ENCODE measurements at places on chromosomes 5 and 9.

DNA sequence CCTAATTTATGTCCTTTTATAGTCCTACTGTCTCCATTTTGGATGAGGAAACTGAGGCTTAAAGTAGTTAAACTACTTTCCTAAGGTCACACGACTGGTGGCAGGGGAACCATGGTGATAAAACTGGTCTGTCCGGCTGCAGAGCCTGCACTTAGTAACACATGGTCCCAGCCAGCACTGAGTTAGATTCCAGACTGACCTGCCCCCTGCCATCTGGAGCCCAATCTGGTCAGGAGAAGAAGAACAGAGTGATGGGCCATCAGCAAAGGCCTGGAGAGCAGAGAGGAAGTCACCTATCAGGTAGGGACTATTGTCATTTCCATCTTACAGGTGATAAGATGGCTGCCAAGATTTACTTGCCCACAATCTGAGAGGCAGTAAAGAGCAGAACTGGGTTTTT, 86.6 kb upstream of the SLC25A48 start:
- no peak for DNase-seq

- no peak for DNase-seq
Observed at GRCh38 chr5:116281309-116281708, 196.5 kb downstream of the COMMD10 start.

DNA sequence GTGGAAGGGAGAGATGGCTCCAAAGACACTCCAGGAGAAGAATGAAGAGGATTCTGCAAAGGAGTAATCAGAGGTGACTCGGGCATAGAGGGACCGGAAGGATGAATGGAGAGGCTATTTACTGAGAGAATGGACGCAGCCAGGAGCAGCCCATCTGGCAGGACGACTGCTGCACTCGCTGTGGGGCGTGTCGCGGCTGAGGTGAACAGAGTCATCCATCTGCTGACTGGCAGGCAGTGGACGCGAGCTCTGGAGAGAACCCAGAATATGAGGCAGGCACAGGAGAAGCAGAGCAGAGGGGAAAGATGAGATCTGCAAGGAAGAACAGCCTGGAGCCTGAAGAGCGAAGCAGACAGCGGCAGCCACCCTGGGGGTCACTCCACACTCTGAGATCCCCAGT, 16.4 kb downstream of the FGF1 start:
- DNase-seq = no peak

GRCh38 chr9:8708728-8709127, 909.1 kb upstream of the DMAC1 start:
- no peak for DNase-seq

DNA sequence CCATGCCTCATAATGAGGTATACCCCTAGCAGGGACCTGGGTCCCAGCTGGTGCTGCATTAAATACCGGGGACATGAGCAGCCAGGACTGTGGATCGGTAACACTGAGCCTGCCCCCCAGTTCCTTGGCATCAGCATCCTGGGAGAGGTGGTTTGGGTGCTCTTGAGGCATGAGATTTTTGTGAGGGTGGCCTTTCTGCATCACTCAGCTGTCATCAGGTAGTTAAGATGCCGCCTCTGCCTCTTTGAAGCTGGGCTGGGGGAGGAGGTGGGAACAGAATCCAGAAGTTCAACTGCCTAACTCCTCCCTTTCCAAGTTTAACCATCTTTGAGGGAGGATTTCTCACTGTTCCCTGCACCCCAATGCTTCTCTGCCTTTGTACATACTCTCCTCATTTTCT, 112.7 kb downstream of the PDZD2 start:
- DNase-seq = no peak

DNA sequence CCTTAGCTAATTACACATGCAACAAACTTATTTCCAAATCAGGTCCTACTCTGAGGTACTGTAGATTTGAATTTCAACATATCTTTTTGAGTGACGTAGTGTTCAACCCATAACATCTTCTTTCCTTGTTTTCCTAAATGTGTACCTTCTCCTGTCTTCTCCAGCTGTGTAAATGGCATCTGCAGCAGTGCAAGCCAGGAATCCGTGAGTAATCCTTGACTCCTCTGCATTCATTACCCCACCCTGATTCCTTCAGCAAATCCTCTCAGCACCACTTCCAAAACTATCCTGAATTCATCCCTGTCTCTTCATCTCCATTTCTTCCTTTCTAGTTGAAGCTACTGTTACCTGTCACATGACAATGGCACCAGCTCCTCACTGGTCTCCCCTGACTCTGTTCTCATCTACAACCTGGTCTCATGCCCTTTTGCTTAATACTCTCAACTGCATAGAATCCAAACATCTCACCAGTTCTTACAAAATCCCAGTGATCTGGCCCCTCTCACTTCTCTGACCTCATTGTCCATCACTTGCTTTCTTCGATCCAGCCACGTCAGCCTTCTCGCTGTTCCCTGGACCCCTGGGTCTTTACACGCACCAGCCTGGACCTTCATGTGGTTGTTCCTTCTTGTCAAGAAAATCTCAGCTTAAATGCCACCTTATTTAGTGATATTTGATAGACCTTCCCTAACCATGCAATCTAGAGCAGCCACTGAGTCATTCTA, 14.6 kb upstream of the TRAF1 start:
- DNase-seq = no peak

DNA sequence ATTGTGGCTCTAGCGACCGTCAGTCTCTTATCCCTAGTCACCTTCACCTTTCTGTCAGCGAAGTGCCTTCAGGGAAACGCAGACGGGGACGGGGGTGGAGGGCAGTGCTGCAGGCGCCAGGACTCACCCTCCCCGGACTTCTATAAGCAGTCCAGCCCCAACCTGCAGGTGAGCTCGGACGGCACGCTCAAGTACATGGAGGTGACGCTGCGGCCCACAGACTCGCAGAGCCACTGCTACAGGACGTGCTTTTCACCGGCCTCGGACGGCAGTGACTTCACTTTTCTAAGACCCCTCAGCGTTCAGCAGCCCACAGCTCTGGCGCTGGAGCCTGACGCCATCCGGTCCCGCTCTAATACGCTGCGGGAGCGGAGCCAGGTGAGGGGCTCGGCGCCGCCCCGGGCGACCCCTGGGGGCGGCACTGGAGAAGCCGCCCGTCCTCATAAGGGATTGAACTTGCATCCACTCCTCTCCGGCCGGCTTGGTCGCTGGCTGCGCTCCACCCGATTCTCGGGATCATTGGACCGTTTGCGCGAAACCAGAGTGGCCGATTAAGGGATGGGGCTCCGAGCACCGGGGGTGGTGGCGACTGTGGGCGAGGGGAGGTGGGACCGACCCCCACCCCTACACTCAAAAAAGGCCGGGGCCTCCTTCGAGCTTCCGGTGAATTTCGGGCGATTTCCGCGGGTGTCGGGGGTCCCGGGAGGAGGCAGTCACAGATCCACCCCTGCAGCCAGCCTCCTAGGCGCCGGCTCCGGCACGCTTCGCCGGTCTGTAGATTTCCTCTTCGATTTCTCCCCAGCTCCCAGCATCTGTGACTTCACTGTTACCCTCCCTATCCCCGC, 2.7 kb downstream of the PCDHGC5 start:
- DNase-seq = no peak

GRCh38 chr5:167786871-167787578, 504.4 kb upstream of the WWC1 start:
- no peak for DNase-seq

DNA sequence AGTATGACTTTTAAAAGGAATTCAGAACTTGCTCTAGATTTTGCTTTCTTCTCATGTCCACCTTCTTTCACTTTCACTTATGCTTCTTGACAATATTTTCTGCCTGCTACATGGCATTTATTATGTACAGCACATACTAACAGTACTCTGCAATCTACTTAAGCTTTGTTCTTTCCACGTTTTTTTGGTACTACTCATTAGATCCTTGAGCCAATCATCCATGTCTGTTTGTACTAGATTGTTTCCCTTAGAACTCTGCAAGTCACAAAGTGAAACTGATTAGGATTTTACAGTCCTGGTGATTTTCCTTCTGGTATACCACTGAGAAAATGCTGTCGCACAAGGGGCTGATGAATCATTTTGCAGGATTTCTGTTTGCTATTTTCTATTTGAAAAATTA, 78.3 kb downstream of the PARP8 start:
- no peak for DNase-seq

All from activated CD4-positive, alpha-beta T cell treated with anti-CD3 and anti-CD28 coated beads for 24 hours (primary cell).